ENCODE measurements at places on chromosomes 4 and X.
A peak's percentile ranks its signal among the peaks of the same experiment; 100 is the strongest.

GRCh38 chr4:2484993-2485392, 16.1 kb downstream of the RNF4 start:
- DNase-seq, result no peak

DNA sequence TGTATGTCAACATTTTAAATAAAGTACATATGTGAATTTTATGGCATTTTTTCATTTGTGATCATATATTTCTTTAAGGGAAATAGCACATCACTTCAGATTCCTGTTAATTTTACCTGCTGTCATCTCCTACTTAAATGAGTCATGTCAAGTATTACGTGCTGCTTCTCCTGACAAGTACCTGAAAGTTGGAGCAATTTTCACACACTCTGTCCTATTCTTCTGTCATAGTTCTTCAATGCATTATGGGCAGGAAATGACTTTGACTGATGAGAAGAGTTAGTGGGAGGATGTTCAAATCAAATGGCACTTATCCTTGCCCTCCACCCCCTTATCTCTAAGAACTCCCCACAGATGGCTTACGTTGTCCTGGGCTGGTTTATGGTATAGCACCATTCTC, 64.2 kb upstream of the SYTL5 start:
- DNase-seq, result peak; percentile 6

DNA sequence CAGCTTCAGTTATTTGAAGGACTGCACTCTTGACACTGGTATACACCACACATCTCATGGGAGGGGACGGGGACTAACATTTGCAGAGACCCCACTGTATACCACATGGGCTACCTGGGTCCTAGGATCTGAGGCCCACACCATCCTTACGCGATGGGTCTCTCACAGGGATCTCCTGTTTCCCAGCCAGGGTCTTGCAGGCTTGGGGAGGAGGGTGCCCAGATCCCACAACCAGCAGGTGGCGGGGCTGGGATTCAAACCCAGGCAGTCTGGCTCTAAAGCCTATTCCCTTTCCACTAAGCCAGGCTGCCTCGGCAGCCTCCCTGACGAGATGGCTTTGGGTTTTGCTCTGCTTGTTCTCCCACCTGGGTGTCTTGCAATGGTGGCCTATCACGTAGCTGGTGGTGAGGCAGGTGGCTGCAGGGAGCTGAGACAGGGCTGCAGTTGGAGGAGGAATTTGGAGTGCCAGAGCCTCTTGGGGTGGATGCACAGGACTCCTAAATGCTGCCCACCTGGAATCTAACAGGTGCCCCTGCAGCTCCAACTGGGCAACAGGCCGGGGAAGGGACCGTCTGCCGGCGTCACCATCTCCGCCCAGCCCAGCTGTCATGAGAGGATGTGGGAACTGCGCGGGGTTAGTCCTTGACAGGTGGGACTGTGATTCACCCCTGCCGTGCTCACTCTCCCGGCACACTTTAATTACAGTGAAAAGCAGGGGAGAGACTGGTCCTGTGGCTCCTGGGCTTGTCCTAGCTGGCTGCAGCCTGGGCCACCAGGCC, 110.7 kb downstream of the PSAPL1 start:
- peak; percentile 87 for DNase-seq

GRCh38 chrX:153906126-153906917, 1.8 kb downstream of the AVPR2 start:
- DNase-seq, result no peak

DNA sequence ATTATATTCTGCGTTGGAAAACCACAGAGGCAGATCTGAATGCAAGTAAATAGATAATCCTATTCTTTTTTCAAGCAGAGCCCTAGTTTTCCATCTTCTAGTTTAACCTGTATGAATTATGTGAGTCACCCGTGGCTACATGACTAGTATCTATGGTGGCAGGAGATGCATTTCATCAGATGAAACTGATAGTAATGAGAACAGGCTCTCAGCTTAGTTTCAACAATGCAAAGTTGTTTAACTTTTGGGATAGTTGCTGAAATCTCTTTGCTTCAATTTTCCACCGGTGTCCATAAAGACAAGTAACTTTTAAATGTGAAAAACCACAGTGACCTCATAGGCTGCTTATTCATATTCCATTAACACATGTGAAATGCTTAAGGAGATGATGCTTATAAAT, 1317.4 kb upstream of the TENM3 start:
- DNase-seq, result no peak

DNA sequence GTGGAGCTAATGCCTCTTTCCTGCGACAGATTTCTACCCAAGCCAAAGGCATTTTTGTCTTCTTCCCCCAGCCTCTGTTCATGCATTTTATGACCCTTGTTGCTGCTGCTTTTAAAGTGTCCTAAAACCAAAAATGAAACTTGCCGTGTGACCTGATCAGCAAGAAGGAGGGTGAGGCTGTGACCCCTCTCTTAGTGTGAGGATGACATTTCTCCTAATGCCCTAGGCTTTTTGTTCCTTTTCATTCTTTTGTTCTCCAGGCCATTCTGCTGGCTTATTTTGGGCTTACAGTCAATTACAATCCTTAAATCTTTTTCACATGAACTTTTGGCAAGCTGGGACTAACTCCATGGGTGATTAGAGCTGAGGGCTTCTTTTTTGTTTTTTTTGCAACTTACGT, 34.4 kb downstream of the PTTG2 start:
- no peak for DNase-seq

GRCh38 chrX:42054256-42054655, 130.9 kb upstream of the CASK start:
- no peak for DNase-seq

- DNase-seq, result no peak
Observed at GRCh38 chrX:38327775-38328081, 419 bp upstream of the RPGR start.

- DNase-seq, result no peak
Observed at GRCh38 chr4:147909225-147909624, 177.3 kb downstream of the ARHGAP10 start.

DNA sequence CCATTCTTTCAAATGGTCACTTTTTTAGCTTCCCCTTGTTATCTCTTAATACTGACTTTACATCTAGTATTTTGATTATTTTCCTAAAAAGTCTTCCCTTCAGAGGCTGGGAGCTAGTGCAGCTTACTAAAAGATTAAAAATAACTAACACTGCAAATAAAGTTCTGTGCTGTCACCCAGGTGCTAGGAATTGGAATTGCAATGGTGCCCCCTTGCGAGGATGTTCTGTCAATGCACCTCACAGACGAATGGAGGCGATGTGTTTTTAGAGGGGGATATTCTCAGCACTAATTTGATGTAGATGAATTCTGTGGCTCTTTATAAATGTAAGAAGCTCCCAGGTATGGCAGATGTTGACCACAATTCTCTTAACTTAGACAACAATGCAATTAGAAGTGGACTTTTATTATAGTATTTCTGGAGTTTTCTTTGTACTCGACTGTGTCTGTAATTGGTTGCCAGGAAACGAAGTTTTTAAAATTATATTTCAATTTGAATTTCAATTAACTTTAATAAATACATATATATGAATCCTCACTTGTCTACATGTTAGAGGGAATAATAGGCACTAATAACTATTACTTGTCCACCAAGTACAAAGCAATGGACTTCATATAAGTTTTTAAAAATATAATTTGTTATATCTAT, 22.0 kb upstream of the SMIM31 start:
- peak; percentile 67 for DNase-seq

DNA sequence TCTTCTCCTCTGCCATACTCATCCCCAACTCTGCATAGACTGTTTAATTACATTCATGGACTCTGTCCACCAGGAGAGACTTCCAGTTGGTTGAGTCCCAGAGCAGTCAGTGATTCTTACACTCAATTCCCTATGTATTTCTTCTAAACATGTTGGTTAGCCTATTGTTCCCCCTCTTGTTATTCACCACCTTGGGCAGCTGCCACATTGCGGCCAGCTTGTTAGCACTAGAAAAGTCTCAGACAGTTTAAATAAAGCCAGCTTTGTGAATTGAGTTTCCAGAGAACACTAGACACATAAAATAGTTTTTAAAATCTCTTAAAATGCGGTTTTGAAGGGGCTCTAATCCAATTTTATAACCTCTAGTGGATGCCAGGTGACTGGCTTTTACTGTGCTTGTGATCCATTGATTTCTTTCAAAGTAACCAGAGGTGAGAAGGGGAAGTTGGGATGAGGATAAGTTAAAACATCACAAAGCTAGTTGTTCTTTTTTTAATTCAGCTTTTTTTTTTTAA, 827.7 kb downstream of the FSTL5 start:
- DNase-seq, result no peak

DNA sequence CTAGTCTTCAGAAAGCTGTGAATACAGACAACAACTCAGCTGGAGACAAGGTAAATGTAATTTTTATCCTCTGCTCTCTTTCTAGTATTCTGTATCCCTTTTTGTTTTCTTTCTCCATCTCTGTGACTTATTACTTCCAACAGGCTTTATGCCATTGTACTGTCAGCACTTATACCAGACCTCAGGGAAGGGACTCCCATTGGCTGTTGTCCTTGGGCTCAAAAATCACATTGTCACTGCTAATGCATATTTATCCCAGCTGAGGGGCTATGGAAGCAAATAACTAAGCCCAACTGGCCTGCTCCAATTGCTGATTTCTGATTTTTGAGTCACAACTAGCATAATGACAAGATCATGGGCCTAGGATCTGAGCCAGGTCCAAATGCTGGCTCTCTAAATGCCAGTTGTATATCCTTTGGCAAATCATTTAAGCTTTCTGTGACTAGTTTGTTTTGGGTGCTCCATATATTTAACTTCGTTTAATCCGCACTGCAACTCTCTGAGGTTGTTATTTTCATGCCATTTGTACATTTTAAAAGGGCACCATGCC, 395.1 kb upstream of the GNPDA2 start:
- no peak for DNase-seq

GRCh38 chr4:108683479-108683878, 33.1 kb downstream of the OSTC start:
- peak; percentile 56 for DNase-seq

DNA sequence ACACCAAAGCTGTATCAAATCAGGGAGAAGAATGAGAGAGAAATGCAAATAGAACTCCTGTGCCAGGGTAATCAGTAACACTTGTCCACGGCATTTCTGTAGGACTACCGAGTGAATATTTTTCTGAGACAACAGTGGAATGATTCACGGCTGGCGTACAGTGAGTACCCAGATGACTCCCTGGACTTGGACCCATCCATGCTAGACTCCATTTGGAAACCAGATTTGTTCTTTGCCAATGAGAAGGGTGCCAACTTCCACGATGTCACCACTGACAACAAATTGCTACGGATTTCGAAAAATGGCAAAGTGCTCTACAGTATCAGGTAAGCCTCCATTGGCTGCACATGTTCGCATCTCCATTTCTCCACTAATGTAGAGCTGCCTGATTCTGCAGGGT, 51.7 kb downstream of the GLRA2 start:
- no peak for DNase-seq

DNA sequence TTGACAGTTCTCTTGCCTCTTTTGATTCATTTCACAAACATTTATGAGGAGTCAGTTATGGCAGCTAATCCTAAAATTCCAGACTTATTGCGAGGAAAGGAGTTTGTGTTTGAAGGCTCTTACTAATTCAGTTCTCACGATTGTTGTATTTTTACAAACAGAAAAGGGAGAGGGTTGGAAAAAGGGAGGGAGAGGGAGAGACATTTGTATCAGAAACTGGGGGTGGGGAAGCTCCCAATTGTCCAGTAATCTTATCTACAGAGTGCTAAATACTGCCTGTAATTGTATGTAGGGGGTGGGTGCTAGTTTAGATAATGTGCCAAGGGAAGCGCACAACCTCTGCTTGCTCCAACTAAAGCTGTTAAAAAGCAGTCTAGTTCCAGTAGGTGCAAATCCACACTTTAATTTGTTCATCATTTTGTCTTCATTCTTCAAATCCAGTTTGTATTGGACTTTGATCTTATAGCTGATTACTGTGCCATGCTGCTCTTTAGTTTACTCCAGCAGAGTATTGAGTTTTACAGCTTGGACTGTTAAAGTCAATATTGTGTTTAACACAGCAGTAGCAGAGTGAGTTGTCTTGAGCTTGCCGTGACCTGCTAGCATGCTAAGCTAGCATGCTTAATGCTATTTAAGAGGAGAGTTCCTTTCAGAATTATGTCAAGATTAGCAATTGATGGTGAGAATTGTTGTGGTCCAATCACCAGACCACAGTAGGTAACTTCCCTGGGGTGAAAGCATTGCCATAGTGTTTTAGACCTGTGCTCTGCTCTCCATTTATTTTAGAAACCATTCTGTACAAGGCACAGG, 13.9 kb downstream of the FNIP2 start:
- DNase-seq, result peak; percentile 41

- no peak for DNase-seq
Observed at GRCh38 chrX:47960406-47960805, 43.4 kb downstream of the ZNF182 start.

DNA sequence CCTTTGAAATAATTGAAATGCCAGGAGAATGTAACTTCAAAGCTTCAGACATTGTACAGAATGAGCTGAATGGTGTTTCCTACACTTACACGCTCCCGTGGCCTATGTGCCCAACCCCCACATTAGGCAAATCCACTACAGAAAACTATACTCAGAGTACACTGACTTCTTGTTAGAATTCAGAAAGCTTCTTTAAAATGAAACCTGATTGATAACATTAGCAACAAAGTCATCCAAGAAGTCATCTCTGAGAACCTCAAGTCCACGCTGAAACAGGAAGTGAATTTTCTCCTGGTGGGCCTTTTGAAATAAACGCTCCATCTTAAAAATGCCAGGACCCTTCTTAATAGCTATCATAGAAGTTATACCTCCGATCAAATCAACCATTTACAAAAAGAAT, 136.3 kb downstream of the TSPAN5 start:
- no peak for DNase-seq

GRCh38 chr4:113586072-113586471, 175.5 kb downstream of the CAMK2D start:
- DNase-seq, result no peak

DNA sequence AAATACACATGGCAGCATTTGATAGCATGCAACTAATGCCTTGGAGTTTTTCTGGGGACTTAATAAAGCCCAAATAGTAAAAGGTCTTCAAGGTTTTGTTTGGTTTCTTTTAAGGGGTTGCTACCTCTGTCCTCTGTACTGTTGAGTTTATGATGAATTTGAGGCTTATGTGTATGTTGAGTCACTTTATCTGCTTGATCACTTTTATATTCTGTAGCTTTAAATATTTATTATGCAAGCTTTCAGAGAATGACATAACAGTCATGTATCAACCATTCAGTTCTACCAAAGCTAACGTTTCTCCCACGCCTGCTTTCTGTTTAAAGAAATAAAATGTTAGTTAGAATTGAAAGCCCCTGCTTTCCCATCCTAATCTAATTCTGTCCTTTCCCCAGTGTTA, 122.2 kb downstream of the NHS start:
- DNase-seq, result no peak

GRCh38 chr4:25486171-25486570, 109.1 kb downstream of the ANAPC4 start:
- DNase-seq, result no peak

DNA sequence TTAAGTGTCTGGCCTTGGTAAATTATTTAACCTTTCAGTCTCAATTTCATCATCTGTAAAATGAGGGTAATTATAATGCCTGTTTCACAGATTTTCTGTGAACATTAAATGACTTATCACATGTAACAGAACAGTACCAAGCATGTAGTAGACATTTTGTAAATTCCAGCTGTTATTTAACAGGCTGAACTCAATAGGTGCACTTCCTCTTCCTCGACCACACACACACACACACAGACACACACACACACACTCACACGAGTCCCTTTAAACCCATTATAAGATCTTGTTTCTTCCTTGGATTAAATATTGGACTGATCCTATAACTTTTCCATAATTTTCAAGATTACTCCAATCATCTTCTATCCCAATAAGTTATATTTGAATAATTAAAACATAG, 53.4 kb upstream of the COL25A1 start:
- no peak for DNase-seq

- no peak for DNase-seq
Observed at GRCh38 chr4:6293661-6294060, 24.0 kb downstream of the WFS1 start.

- peak; percentile 6 for DNase-seq
Observed at GRCh38 chr4:85879518-85879917, 404.6 kb downstream of the ARHGAP24 start.
